Adrenal gland (tissue), 19 donors: ENCODE measurements at places on chromosomes 2 and 18. TPM values are rescaled to one million over a fixed set of nuclear protein-coding genes. Genes with fewer than 3 reads are reported as not detected.

DNA sequence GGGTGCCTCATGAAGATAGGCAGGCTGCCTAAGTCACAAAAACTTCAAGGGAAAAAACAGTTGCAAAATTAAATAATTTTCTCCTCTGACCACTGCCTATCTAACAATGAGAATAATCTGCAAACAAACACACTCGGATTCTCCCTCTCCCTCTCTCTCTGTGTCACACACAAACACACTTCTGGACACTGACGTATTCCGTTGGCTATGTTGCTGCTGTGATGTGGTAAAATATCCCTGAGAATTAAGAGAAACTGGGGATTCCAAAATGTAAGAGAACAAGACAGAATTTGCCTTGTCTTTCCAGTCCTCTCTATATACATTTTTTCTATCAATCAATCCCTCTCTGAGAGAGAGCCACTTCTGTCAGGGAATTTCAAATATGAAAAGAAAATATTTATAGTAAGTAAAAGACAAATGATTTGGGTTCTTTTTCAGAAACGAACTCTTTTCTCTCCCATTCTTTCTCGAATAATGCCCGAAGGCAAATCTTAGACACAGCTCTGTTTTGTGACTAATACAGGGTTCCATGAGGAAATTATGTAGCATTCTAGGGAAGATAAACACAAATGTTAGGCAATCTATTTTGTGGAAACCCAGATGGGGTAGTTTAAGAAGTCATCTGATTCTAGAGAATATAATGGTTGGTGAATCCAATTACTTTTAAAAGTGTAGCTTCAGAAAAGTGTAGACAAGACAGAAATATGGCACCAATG, 310.3 kb upstream of the CYP26B1 start:
- H3K27me3 ChIP-seq, result no peaks in the 10 kb centered on the region
- H3K36me3 ChIP-seq, result no peaks in the 10 kb centered on the region
- no peak overlapping the region for H3K27ac ChIP-seq

DNA sequence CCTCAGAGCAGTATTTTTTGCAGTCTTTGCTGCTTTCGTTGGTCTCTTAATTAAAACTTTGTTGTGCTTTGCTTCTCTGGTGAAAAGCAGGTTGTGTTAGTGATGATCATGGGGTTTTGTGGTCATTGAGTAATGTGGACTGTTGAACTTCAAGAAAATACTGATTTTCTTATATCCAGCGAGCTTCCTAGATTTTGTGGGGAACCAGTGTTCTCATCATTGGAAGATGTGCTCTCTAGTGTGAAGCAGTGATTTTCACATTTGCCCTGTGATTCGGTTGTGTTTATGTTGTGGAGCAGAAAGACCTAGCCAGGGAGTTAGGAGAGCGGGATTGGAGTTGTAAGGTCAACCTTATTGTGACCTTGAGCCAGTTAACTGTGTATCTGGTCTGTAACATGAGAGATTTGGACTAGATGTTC, 12.4 kb downstream of the ASAP2 start:
- H3K27me3 ChIP-seq, result no peaks in the 10 kb centered on the region
- H3K36me3 ChIP-seq, result no peaks in the 10 kb centered on the region
- peaks cover 3% of the 10 kb centered on the region for H3K4me1 ChIP-seq
- DNase-seq, result no peak

DNA sequence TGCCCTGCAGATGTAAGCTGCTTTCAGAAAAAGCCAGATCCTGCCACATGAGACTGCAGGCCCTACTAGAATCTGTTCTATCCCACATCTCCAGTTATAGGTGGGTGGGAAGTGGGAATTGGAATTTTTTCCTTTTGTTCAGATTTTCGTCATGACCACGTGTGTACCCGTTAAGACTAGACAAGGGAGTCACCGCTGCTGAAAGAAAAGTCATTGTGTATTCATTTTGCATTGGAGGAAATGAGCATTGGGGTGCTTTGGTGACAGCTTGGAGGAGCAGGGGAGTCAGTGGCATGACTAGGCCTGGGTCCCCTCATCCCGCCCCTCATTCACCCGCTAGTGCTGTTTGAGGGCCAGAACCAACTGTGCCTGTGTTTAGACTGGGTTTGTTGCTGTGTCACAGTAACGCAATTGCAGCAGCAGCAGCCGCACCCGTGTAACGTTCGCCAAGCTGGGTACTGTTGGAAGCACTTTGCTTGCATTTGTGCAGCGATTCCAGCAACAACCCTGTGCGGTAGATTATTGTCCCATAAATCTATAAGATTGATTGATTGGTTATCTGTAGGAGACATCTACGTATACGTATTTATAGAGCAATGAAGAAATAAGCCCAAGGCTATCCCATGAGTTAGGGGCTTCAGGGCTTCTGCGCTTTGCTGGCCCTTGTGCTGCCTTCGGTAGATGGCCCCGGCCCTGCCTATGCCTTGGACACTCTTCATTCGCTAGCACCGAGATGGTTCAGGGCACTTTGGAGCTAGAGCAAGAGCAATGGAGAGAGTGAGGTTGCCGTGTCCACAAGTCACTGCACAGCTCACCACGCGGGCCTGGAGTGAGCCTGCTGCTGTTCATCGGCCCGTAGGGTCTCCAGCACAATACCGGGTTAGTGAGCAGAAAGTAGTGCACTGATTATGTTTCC, 194.9 kb downstream of the AGAP1 start:
- H3K27me3 ChIP-seq, result no peaks in the 10 kb centered on the region
- H3K4me1 ChIP-seq, result no peaks in the 10 kb centered on the region
- H3K27ac ChIP-seq, result no peak overlapping the region

GRCh38 chr2:239040152-239040761, 192.4 kb downstream of the TWIST2 start:
- H3K4me1 ChIP-seq, result peaks cover 3% of the 10 kb centered on the region
- no peaks in the 10 kb centered on the region for H3K36me3 ChIP-seq
- no peak for DNase-seq
- no peaks in the 10 kb centered on the region for H3K27me3 ChIP-seq
- no peak overlapping the region for H3K4me3 ChIP-seq
- no peak overlapping the region for H3K27ac ChIP-seq

GRCh38 chr2:112622528-112622849, 23.2 kb upstream of the SLC20A1 start:
- no peak overlapping the region for H3K4me3 ChIP-seq
- H3K4me1 ChIP-seq, result peaks cover 9% of the 10 kb centered on the region
- no peaks in the 10 kb centered on the region for H3K36me3 ChIP-seq
- no peak for DNase-seq

DNA sequence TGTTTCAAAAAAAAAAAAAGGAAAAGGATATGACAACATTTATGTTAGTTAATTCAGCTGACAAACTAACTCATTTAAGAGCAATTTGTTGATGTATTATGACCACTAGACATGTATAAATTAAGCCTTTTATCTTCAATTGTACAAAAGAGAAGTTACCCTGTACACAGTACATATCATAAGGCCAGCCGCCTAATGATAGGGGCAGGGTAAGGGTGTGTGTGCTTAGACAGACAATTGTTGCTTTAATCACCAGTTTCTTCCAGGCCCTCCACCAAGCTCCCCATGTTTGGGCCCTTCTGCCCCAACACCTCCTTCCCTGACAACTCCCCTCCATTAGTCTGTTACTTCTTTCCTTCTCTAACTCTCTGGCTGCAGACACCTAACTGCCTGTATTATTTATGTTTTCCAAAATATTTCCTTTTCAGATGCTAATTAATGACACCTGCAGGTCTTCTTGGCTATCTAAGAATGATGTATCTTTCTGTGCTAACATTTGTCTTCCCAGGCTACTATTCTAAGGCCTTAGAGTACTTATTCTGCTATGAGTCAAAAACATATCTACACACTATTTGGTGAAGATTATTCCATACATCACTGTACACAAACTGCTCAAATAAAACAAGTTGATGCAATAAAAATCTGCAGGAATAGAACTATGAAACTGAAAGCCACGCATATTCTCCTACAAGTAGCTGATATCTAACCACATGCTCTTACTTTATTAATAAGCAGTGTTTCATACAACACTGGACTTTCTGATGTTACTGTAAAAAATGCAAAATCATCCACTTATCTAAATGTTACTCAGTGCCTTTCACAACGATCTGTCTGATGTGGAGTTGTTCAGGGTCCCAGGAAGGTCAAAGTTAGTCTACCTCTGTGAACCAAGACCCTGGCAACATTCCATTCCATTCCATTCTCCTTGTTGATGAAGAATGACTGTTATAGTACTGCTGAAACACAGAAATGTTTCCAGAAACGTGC, 26.4 kb downstream of the TMEM131 start:
- H3K36me3 ChIP-seq, result no peaks in the 10 kb centered on the region
- H3K4me1 ChIP-seq, result peaks cover 18% of the 10 kb centered on the region
- DNase-seq, result peak; percentile 73
- H3K27me3 ChIP-seq, result no peaks in the 10 kb centered on the region

DNA sequence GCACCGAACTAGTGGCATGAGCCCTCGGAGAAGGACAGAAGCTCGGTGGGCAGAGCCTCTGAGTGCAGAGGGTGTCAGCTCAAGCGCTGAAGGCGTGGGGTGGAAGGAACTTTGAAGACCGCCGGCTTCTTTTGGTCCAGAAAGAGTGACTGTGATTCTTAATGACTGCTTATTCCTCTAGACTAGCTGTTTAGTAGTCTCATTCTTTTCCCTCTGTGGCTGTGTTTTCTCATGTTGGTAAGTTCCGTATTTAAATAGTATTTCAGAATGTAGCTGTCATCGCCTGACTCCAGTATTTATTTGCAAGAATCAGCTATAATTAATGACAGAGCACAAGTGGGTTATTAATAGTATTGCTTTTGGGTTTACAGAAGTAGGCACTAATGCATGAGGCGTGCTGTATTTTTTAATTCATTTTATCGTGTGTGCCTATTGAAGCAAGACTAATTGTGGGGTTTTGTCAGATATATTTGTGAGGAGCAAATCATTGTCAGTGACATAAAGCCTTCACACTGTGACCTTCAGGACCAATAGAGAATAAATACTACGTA, 80.8 kb upstream of the NFATC1 start:
- H3K4me3 ChIP-seq, result no peak overlapping the region
- no peaks in the 10 kb centered on the region for H3K4me1 ChIP-seq
- H3K27ac ChIP-seq, result no peak overlapping the region

- H3K27me3 ChIP-seq, result no peaks in the 10 kb centered on the region
- H3K4me3 ChIP-seq, result no peak overlapping the region
- H3K4me1 ChIP-seq, result peaks cover 20% of the 10 kb centered on the region
- DNase-seq, result no peak
- H3K27ac ChIP-seq, result no peak overlapping the region
Observed at GRCh38 chr2:39375917-39376316, 61.2 kb downstream of the MAP4K3 start.

DNA sequence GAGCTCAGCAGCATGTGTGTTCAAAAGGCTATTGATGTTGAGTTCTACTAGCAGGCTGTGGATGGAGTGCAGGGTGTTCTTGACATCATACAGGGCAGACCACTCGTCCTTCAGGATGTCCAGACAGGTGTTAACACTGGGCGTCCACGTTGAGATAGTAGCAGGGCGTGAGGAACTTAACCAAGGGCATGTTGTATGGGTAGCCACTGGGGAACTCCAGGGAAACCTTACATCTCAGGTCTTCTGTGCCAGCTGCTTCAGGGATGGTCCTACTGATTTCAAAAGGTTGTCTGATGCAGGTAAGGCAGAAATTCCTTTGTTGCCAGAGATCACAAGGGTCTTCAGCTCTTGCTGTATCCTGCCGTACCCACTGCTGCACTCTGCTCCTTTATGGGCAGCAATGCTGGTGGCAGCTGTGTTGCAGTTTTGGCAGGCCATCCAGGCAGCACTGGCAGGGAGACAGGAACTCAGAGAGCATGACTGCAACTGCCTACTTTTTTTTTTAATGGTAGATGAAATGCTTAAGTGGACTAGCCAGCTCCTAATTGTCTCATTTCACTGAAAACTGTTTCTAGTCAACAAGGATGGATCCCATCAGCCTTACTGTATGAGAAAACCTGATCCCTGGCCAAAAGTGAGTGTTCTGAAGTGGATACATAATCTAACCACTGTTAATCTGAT, 32.4 kb upstream of the RBBP8 start:
- H3K4me1 ChIP-seq, result no peaks in the 10 kb centered on the region
- no peaks in the 10 kb centered on the region for H3K27me3 ChIP-seq
- no peaks in the 10 kb centered on the region for H3K36me3 ChIP-seq
- DNase-seq, result no peak
- H3K27ac ChIP-seq, result no peak overlapping the region

DNA sequence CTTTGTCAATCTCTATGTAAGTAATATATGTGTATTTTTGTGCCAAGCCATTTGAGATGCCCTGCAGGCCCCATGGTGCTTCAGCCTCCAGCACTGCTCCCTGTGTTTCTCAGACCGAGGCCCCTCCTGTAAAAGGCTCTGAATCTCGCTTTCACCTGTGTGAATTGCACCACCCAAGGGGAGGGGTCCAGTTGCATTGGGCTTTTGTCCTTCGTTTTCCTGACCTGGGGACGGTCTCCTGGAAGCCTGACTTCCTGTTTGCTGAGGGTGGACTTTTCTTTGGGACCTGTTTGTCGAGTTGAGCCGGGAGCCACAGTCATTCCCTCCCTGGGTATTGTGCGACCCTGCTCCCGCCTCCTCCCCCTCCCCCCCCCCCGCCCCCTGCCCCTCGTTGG, 48.9 kb downstream of the AGAP1 start:
- no peak overlapping the region for H3K4me3 ChIP-seq
- H3K4me1 ChIP-seq, result no peaks in the 10 kb centered on the region
- no peak for DNase-seq
- H3K27me3 ChIP-seq, result no peaks in the 10 kb centered on the region

DNA sequence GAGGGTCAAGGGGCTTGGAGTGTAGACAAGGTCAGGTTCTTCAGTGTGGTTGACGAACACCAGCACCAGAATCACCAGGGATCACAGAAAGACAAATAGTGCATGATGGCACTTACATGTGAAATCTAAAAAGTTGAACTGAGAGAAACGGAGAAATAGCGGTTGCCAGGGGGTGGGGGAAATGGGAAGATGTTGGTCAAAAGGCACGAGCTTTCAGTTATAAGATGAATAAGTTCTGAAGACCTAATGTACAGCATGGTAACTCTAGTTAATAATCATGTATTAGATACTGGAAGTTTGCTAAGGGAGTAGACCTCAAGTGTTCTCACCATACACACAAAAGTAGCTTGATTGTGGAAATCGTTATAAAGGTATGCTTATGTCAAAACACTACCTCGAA, 43.7 kb upstream of the DARS1 start:
- H3K27me3 ChIP-seq, result no peaks in the 10 kb centered on the region
- H3K36me3 ChIP-seq, result no peaks in the 10 kb centered on the region
- no peak overlapping the region for H3K27ac ChIP-seq
- DNase-seq, result no peak
- no peak overlapping the region for H3K4me3 ChIP-seq

DNA sequence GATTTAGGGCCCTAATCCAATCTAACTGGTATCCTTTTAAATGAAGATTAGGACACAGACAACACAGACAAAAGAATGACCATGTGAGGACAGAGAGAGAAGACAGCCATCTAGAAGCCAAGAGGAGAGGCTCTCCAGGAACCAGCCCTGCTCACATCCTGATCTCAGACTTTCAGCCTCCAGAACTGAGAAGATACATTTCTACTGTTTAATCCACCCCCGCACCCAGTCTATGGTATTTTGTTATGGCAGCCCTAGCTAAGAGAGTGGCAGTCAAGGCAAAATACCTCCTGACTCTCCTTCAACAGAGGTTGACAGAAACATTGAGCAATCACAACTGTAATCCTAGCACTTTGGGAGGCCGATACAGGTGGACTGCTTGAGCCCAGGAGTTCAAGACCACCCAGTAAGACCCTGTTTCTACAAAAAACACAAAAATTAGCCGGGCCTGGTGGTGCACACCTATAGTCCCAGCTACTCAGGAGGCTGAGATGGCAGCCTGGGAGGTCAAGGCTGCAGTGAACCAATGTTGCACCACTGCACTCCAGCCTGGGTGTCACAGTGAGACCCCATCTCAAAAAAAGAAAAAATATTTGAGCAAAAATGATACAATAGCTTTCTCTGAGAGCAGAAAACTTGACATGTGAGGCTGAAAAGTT, 34.7 kb downstream of the WDR33 start:
- H3K27ac ChIP-seq, result no peak overlapping the region
- no peak for DNase-seq
- H3K4me3 ChIP-seq, result no peak overlapping the region
- H3K36me3 ChIP-seq, result no peaks in the 10 kb centered on the region
- peaks cover 20% of the 10 kb centered on the region for H3K4me1 ChIP-seq

The HAAO gene
- total RNA-seq, result 13.6 TPM

The FAP gene
- 0.18 TPM for total RNA-seq
